Renal cortex interstitium (tissue), 15 donors: ENCODE measurements at places on chromosomes 7 and 10.
A peak's percentile ranks its signal among the peaks of the same experiment; 100 is the strongest.

GRCh38 chr7:91128683-91129348, 135.4 kb upstream of the FZD1 start:
- DNase-seq = no peak

- DNase-seq = no peak
Observed at GRCh38 chr7:144720149-144720548, 115.7 kb downstream of the TPK1 start.

DNA sequence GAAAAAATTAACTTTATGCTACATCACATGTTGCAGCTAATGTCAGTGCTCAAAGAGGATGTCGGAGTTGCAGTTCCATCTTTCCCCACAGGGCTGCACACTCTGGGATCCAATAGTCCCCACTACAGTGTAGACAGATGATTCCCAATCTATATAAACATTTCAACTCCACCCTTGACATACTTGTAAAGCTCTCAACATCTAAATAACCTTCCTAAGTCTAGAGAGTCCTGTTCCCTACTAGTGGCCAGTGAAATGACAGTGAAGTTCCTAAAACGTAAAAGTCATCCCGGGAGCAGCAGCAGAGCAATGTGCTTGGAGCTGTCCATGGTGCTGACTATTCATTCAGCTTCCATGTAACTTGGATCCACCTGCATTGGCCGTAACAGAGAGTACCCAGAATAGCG, 145.1 kb downstream of the GRM8 start:
- peak; percentile 72 for DNase-seq

GRCh38 chr7:75573477-75574019, 81.4 kb downstream of the SPDYE5 start:
- no peak for DNase-seq
